ENCODE measurements at places on chromosomes 11 and 22. TPM values are rescaled to one million over a fixed set of nuclear protein-coding genes. Genes with fewer than 3 reads are reported as not detected.

The SMIM35 gene
- 1.1 TPM for polyA plus RNA-seq

GRCh38 chr11:34002420-34002819, 49.1 kb upstream of the CAPRIN1 start:
- DNase-seq = peak; percentile 7

GRCh38 chr11:97140885-97141494, 751.2 kb downstream of the JRKL start:
- DNase-seq = no peak

DNA sequence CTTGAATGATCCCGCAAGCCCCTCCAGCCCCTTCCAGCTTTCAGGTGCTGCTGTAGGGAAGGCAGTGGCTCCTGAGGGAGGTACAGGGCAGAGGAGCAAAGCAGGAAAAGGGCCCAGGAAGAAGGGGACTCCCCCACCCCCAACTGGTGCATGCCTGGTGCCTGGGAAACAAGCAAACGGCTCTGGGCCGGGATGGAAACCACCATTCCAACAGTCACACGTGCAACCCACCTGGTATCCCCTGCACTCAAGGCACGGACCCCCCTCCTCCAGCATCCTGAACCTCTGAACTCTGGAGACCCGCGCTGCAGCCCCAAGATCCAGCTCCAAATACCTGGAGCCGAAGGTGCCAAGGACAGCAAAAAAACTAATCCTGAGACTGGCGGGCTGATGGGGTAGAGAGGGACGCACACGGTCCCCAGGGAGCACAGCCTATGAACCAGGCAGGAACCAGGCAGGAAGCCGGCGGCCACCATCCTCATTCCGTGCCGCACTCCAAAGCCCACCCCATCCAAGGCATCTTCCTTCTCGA, 537 bp downstream of the SCN4B start:
- DNase-seq = no peak

GRCh38 chr22:50206599-50206998, 5.8 kb downstream of the SELENOO start:
- no peak for DNase-seq

The WNT7B gene
- polyA plus RNA-seq = 15.9 TPM

Measured in brain (organoid and tissue), 16 donors.